ENCODE measurements at places on chromosomes 3 and 15. TPM values are rescaled to one million over a fixed set of nuclear protein-coding genes. Genes with fewer than 3 reads are reported as not detected.

GRCh38 chr3:14980689-14981088 is 33.3 kb downstream of the NR2C2 start:
- H3K4me3 ChIP-seq, result no peak overlapping the region
- peaks cover 3% of the 10 kb centered on the region for H3K4me1 ChIP-seq
- DNase-seq, result no peak
- no peak overlapping the region for H3K27ac ChIP-seq
- H3K36me3 ChIP-seq, result no peaks in the 10 kb centered on the region
- no peaks in the 10 kb centered on the region for H3K27me3 ChIP-seq

The LRRC49 gene
- 6.8 TPM for total RNA-seq

DNA sequence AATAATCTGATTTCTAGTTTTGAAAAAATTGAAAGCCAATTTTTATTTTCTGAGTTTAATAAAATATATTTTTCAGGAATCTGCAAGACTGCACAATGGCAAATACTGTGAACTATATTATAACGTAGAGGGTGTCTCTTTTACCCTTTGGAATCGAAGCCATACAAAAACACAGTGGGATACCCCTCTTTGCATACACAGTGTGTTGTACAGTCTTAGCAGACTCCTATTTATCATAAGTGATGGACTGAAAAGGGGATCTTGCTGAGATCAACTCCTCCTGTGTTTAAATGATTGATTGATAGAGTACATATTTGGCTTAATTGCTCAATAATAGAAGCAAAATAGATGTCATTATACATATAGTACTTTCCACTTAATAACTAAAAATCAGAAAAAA is 981.2 kb downstream of the NSUN3 start:
- DNase-seq, result no peak
- no peak overlapping the region for H3K4me3 ChIP-seq
- no peaks in the 10 kb centered on the region for H3K4me1 ChIP-seq
- H3K27me3 ChIP-seq, result no peaks in the 10 kb centered on the region
- no peak overlapping the region for H3K27ac ChIP-seq

GRCh38 chr3:67468511-67468910 is 185.9 kb downstream of the SUCLG2 start:
- no peak overlapping the region for H3K4me3 ChIP-seq
- no peaks in the 10 kb centered on the region for H3K36me3 ChIP-seq
- no peaks in the 10 kb centered on the region for H3K4me1 ChIP-seq
- no peak for DNase-seq

DNA sequence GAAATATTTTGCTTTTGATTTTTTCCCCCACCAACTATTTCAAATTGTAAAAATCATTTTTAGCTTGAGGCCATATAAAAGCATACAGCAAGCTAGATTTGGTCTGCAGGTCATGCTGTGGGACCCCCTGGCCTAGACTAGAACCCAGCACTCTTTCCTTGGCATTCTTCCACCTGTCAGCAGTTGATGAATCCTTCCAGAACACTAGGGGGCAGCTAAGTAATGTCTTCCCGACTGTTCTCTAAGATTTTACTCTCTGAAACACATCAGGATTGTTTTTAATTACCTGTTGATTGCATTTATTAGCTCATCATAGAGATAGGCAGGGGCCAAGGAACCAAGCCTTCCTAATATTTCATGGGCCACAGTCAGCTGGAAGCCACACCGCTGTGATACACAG is 174.5 kb downstream of the CACNA1D start:
- H3K4me3 ChIP-seq, result no peak overlapping the region
- no peaks in the 10 kb centered on the region for H3K4me1 ChIP-seq
- DNase-seq, result no peak

GRCh38 chr3:152301745-152302181 is 33.0 kb downstream of the MBNL1 start:
- no peaks in the 10 kb centered on the region for H3K36me3 ChIP-seq
- no peak for DNase-seq
- no peaks in the 10 kb centered on the region for H3K27me3 ChIP-seq
- peaks cover 84% of the 10 kb centered on the region for H3K4me1 ChIP-seq

The GOLGA8R gene
- 0.50 TPM for total RNA-seq

The CELF6 gene
- total RNA-seq, result not detected

The STAC gene
- total RNA-seq, result 5.6 TPM

DNA sequence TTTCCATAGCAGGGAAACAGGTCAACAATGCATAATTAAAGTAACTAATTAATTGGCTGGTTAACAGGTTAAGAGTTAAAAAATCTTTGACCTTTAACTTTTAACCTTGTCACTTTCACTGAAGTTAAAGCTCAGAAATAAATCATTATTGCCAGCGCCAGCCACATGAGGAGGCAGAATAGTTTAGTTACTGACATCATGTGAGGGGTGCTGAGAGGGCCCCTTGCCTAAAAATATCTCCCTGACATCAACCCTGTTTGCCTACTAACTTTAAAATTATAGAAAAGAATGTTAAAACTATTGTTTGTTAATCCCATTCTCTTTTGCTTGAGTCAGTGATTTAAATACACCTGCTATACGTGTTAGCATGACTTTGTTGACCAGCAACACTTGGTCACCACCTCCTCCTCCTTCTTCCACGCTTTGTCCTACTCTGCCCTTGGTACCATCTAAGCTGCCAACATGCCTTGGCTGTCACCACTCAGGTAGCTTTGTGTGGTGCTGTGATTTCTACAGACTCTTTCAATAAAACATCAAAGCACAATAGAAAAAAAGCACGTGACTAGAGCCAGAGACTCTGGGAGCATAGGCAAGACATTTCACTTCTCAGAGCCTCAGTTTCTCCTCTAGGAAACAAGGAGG is 2.7 kb downstream of the FBXO40 start:
- H3K4me3 ChIP-seq, result no peak overlapping the region
- no peak for DNase-seq
- peaks cover 61% of the 10 kb centered on the region for H3K4me1 ChIP-seq
- no peak overlapping the region for H3K27ac ChIP-seq

- no peak overlapping the region for H3K4me3 ChIP-seq
- no peak for DNase-seq
- no peaks in the 10 kb centered on the region for H3K27me3 ChIP-seq
- H3K27ac ChIP-seq, result no peak overlapping the region
- no peaks in the 10 kb centered on the region for H3K36me3 ChIP-seq
- H3K4me1 ChIP-seq, result no peaks in the 10 kb centered on the region
These were observed 70.8 kb downstream of the RAB11A start for GRCh38 chr15:65939901-65940617.

DNA sequence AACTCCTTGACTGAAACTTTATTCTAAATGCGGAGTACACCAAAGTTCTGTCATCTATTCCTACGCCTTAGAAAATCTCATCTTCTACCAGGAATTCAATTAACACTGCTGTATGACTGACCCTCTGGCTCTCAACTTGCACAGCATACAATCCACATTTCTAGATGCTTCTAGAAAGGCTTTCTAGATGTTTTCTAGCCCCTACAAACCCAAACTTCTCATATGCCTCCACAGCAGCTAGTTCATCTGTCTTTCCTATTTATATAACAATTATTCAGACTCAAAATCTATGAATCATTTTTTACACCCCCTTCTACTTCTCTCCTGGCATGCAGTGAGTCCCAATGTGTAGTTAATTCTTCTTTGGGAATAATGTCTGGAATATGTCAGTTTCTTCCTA is 13.2 kb downstream of the INO80 start:
- H3K27me3 ChIP-seq, result no peaks in the 10 kb centered on the region
- no peak overlapping the region for H3K4me3 ChIP-seq
- H3K27ac ChIP-seq, result peak overlapping the region; percentile 67
- H3K4me1 ChIP-seq, result peaks cover 4% of the 10 kb centered on the region

GRCh38 chr15:44692659-44693058 is 18.5 kb downstream of the PATL2 start:
- DNase-seq, result no peak
- H3K4me3 ChIP-seq, result no peak overlapping the region

DNA sequence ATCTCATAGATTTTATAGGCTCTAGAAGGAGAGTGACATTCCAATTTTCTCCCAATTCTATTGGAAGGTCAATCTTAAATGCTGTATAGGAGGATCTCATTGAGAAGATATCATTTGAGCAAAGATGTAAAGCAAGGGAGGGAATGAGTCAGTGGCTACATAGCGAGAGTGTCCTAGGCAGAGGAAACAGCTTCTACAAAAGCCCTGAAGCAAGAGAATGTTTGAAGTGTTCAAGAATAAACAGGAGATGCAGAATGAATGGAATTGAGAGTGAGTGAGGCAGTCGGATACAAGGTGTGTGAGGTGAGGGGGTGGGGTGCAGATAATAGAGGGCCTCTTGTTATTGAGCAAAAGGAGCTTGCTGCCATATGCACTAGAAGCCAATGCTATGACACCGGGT is 545.9 kb downstream of the IGSF11 start:
- no peak for DNase-seq
- no peaks in the 10 kb centered on the region for H3K27me3 ChIP-seq
- H3K27ac ChIP-seq, result no peak overlapping the region
- H3K4me3 ChIP-seq, result no peak overlapping the region

GRCh38 chr3:87792534-87793336 is 266.1 kb downstream of the CGGBP1 start:
- H3K4me1 ChIP-seq, result peaks cover 25% of the 10 kb centered on the region
- H3K27ac ChIP-seq, result no peak within 1 kb of the TSS
- H3K27me3 ChIP-seq, result peaks cover 25% of the 10 kb centered on the region
- H3K4me3 ChIP-seq, result peak within 1 kb of the TSS; percentile 90
- peak; percentile 61 for DNase-seq
- H3K36me3 ChIP-seq, result no peaks in the 10 kb centered on the region

DNA sequence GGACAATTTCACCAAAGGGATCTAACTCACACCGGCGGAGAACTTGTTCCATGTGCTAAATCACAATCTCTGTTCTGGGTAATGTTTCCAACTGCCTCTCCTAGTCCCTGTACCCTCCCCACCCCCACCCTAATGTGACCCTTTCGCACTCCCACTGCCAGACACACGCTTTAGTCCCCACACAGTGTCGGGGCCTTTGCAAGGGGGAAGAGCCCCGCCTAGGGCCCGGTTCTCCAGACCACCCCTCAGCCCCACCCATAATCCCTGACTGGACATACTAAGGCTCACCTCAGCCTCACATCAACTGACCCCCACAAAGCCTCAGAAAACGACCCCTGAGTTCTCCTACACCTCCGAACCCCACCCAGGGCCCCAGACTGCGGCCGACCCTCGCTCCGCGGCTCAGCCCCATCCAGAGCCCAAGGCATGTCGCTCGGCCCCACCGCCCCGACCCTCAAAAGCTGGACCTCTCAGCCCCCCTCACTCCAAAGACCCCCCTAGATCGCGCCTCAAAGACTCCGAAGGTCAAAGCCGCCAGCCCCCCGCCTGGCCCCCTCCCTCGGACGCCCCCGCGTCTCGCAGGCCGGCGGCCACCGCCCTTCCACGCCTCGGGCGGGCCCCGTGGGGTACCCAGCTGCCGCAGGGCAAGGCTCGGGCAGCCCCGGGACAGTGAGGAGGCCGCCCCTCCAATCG is 72.0 kb upstream of the MAP4 start:
- no peaks in the 10 kb centered on the region for H3K36me3 ChIP-seq
- peak; percentile 21 for DNase-seq
- peaks cover 27% of the 10 kb centered on the region for H3K4me1 ChIP-seq
- no peaks in the 10 kb centered on the region for H3K27me3 ChIP-seq

GRCh38 chr15:66592505-66593218 is 26.9 kb upstream of the LCTL start:
- no peak for DNase-seq
- no peaks in the 10 kb centered on the region for H3K27me3 ChIP-seq
- no peak overlapping the region for H3K4me3 ChIP-seq
- no peaks in the 10 kb centered on the region for H3K36me3 ChIP-seq

DNA sequence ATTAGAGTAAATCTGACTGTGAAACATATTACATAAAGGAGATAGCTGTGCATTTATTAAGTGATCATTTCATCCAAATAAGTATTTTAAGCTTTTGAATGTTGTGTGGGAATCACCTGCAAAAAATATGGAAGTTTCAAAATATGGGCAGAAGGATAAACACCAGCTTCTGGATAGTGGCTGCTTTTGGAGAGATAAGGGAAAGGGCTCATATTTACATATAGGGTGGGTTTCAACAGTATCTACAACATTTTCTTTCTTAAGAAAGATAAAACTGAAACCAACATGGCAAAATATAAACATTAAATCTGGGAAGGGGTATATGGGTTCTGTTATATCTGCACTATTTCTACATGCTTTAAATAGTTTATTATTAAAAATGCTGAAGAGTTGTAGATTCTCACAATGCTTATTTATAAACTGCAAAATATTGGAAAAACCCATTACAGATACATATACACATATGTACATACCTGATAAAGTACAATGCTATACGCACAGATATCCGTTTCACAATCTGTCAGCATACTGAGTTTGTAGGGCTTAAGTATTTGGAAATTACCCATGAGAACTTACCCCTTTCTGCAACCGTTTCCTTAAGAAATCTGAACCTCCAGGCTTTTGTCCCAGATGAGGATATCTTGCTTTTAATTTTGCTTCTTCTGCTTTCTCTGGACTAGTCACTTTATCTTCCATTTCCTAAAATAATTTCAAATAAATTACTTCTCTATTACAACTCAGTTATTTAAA is 12.1 kb downstream of the ARPP19 start:
- no peak overlapping the region for H3K27ac ChIP-seq
- H3K27me3 ChIP-seq, result no peaks in the 10 kb centered on the region
- H3K4me3 ChIP-seq, result no peak overlapping the region
- peaks cover 33% of the 10 kb centered on the region for H3K36me3 ChIP-seq
- DNase-seq, result no peak
- H3K4me1 ChIP-seq, result peaks cover 24% of the 10 kb centered on the region

The USP4 gene
- 29.1 TPM for total RNA-seq

The ANKRD63 gene
- 1.2 TPM for total RNA-seq

DNA sequence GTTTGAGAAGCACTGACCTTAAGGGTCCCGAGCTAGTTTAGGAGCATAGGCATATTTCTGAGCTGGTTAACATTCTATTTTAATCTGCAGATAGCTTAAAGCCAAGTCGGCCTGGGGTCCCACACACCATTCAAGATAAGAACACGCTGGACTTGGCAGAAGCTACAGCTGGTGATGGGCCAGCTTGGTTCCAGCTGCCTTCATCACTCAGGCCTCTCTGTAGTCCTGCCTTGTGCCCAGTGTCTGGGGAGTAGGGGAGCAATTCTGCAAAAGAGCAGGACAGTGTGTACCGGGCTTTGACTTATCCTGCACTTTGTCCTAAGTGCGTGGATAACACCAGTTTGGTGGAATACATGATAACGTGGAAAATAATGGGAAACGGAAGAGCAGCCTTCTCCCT is 164.5 kb downstream of the MEGF11 start:
- H3K27me3 ChIP-seq, result no peaks in the 10 kb centered on the region
- H3K27ac ChIP-seq, result no peak overlapping the region
- DNase-seq, result no peak
- no peak overlapping the region for H3K4me3 ChIP-seq
- peaks cover 8% of the 10 kb centered on the region for H3K36me3 ChIP-seq

DNA sequence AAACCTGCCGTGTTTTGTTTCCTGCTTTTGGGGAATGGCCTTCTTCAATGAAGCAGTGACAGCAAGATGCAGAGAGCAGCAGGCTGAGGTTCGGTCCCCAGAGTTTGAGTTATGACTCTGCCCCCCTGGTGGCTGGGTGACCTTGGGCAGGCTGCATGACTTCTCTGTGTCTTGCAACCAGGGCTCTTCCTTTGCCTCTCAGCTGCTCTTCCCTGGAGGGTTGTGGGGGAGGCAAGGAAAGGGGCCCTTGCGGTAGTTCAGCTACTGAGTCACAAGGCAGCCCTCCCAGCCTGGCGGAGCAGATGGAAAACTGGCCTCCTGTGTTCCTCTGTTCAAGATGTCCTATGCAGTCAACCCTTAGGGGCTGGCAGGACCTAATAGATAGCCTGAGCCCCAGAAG is 17.1 kb downstream of the CTXND1 start:
- H3K4me3 ChIP-seq, result no peak overlapping the region
- H3K27ac ChIP-seq, result no peak overlapping the region
- H3K27me3 ChIP-seq, result no peaks in the 10 kb centered on the region

GRCh38 chr3:11198495-11198894 is 44.2 kb downstream of the HRH1 start:
- no peak for DNase-seq
- H3K27me3 ChIP-seq, result no peaks in the 10 kb centered on the region
- H3K4me3 ChIP-seq, result no peak overlapping the region

The ZNF445 gene
- total RNA-seq, result 27.7 TPM

Measured in WTC11 (cell line).